ENCODE measurements at places on chromosomes 5 and 9.

DNA sequence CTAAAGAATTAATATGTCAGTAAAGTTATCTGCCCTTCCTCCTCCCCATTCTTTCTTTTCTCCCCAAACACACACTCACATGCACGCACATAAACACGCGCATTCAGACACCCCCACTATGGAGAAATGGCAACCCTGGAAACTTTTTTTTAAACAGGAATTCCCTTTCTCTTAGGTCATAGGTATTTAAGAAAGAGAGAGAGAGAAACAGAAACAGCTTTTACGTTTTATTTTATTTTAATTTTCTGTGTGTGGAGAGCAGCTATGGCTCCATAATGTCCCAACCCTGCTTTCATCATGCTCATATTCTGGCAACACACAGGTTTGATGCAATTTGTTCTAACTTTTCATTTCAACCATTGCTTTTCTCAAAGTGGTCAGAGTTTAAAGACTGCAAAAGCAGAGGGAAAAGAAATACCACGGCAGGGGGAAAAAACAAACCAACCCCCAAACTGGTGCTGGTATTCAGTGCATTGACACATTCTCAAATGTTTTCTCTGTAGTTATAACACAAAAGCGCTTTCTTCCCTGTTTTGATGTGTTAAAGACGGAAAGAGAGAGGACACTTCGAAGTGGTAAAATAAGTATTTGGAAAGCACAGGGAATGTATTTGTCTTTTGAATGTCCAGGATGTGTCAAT is 126.0 kb upstream of the TMEM161B start:
- no peak for DNase-seq

GRCh38 chr9:17955409-17955808 is 376.5 kb downstream of the SH3GL2 start:
- no peak for DNase-seq

DNA sequence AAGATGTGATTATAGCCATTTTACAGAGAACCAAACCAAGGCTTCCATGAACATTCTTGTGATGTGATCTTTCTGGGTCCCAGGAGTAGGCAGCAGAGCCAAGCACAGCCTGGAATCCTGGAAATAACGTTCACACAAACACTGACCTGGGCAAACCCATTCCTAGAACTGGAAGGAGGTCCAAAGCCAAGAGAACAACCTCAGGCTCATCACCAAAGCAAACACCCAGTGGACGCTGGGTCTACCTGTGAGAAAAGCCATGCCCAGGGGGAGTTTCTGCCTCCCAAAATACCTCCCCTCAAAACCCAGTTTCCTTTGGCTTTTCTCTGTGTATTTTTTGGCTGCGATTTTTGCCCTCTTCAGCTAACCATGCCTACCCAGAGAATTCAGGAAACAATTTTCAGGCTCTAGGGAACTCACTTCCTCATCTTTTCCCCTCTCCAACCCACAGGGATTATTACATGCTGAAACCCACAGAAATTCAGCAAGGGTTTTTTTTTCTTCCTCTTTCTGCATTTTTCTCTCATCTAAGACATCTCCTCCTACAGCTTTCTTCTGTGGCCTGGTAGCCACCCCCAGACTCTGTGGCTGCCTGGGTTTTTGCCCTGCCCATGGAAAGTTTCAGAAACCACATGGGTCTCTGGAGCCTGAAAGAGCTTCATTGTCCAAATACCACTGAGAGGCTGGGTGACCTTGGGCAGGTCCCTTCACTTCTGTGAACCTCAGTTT is 75.0 kb downstream of the TNC start:
- no peak for DNase-seq

DNA sequence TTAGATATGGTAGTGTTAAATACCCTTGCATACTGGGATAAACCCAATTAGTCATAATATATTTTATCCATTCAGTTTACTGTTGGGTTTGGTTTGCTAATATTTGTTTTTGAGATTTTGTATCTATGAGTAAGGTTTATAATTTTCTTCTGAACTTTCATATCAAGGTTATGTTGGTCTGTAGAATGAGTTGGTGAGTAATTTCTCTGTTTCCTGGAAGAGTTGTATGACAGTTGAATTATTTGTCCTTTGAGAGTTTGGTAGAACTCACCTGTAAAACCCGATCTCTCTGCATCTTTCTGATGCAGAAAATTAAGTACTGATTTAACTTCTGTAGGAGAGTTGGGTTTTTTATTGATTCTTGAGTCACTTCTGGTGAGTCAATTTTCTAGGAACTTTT is 20.4 kb downstream of the DDX4 start:
- DNase-seq: no peak

- no peak for DNase-seq
Measured at GRCh38 chr5:6201631-6202030, 176.7 kb downstream of the MED10 start.

All from DMS 273 treated with DMSO at 0.1 percent for 48 hours (cell line).